ENCODE measurements at places on chromosomes 7 and 10. TPM values are rescaled to one million over a fixed set of nuclear protein-coding genes. Genes with fewer than 3 reads are reported as not detected.

The AMZ1 gene
- 0.63 TPM for total RNA-seq

The HOXA4 gene
- not detected for total RNA-seq

The SPDYE2 gene
- 0.21 TPM for total RNA-seq

The TBRG4 gene
- total RNA-seq = 51.9 TPM

The PRXL2A gene
- total RNA-seq = 3.3 TPM

The FAM13C gene
- not detected for total RNA-seq

The SLC26A3 gene
- not detected for total RNA-seq

The WDR86 gene
- 3.9 TPM for total RNA-seq

The GLI3 gene
- total RNA-seq = 0.10 TPM

The OR13A1 gene
- total RNA-seq = 0.10 TPM

The ITPRID1 gene
- 0.73 TPM for total RNA-seq

The SH2D4B gene
- 0.10 TPM for total RNA-seq

The ANXA8 gene
- total RNA-seq = 0.31 TPM

The CYTH3 gene
- 8.3 TPM for total RNA-seq

The ERVW-1 gene
- not detected for total RNA-seq

The DNA2 gene
- 7.5 TPM for total RNA-seq

The ZNF117 gene
- total RNA-seq = 3.8 TPM

The GNGT1 gene
- not detected for total RNA-seq

The SPDYE6 gene
- total RNA-seq = not detected

The ZNF727 gene
- total RNA-seq = 0.52 TPM

The C10orf67 gene
- 0.31 TPM for total RNA-seq

The SPAG6 gene
- not detected for total RNA-seq

The RNF32 gene
- 0.10 TPM for total RNA-seq

The HOGA1 gene
- not detected for total RNA-seq

The RPS24 gene
- 4,532 TPM for total RNA-seq

The CYP26C1 gene
- not detected for total RNA-seq

The ENTPD1 gene
- 30.1 TPM for total RNA-seq

The UNC5B gene
- 0.10 TPM for total RNA-seq

The CLRN3 gene
- not detected for total RNA-seq

The GALNT17 gene
- total RNA-seq = not detected

The SEMA3E gene
- not detected for total RNA-seq

The NME8 gene
- 1.7 TPM for total RNA-seq
